Left lung (tissue), 14 donors: ENCODE measurements at places on chromosomes 4 and X. TPM values are rescaled to one million over a fixed set of nuclear protein-coding genes. Genes with fewer than 3 reads are reported as not detected.
A peak's percentile ranks its signal among the peaks of the same experiment; 100 is the strongest.

DNA sequence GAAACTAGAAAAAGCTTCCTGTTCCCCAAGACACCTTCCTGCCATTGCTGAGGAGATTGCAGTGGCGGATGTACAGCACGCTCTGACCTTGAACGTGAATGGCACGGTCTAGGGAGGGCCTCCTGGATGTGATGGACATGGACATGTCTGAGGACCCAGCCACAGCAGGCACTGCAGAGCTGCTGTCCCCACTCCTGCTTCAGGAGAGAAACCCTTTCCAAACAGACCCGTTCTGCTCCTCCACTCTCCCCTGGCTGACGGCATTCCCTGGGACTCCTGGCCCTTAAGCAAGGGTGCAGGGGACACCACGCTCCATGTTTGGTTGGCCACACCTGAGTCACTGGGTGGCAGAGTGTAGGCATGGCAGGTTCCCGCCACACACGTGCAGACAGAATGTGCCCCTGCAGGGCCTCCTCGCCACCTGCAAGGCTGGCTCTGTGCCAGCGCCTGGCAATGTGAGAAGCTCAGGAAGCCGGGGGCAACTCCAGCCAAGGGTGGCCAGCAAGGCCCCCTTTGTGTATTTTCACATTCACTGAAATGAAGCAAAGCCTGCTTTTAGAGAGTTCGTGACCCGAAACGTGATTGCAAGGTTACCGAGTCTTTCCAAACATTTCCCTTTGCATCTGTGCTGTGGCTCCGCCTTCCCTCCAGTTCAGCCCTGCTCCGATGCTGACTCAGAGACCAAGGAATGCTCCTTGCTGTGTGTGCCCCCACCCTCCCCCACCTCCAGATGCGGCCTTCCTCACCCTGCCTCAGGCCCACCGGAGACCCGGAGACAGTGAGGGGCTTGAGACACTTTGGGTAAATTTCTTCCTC lies 46.1 kb downstream of the HTRA3 start:
- DNase-seq, result peak; percentile 61

DNA sequence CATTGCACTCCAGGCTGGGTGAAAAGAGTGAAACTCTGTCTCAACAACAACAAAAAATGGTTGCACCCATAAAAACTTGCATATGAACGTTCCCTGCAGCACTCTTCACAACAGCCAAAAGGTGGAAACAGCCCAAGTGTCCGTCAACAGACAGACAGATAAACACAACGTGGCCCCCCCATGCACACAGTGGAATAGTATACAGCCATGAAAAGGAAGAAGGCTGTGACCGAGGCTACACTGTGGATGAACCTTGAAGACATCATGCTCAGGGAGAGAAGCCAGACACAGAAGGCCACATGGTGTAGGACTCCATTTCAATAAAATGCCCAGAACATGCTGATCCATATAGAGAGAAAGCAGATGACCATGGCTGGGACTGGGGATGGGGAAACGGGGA lies 33.5 kb upstream of the ASMTL start:
- no peak for DNase-seq

DNA sequence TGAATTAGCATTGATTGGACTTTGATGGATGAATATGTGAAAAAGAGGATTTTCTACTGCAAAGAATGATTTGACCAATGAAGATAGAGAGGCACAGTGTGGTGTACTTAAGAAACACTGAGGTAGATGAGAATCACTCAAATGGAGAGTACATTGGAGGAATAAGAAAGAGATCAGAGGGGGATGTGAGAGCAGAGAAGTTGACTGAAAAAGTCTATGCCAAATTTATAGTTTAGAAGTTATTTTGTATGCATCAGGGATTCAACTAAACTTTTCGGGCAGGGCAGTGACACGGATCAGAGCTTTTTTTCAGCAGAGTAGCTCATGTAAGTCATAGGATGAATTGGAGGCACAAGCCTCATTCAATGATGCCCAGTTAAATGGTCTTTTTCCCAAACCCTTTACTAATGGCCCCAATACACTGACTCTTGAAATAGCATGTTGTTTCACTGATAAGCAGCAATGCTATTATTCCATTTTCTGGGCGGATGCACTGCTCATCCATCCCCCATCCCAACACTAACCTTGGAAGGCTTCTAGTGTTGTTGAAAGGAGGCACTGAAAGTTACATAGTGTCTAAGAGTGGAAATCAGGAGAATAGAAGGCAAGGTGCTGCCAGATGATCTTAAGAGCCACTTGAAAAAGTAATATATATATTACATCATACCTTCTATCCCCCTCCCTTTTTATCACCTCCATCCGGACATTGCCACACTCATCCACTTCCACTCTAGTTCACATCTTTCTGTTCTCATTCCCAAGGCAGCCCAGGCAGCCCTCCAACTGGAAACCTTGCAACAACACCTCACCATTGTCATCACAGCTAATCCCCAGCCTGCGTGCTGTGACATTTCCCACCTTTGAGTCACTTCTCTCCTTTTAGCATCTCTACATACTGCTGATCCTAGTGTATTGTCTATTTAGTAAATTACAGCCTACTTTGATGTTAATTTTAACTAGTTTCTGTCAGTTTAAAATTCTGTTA lies 46.1 kb downstream of the ARHGAP24 start:
- no peak for DNase-seq

DNA sequence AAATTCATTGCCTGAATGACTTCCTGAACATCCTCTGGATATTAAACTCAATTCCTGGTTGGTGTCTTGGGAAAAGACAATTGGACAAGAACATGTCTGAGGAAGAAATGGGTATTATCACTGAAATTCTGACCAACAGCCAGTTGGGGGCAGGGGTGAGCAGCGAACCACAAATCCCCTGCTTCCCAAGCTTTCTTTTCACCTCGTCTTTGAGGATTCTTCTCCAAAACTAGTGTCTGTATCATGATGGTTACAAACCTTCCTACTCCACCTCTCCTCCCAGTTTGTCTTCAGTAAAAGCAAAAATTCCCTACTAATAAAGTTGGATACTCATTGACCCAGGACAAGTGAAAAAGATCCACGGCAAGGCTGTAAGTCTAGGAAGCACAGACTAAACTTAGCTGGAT lies 48.3 kb upstream of the WDR1 start:
- DNase-seq, result peak; percentile 32

- no peak for DNase-seq
Observed at GRCh38 chr4:116020141-116020722, 906.8 kb upstream of the NDST4 start.

- DNase-seq, result no peak
Observed at GRCh38 chr4:62119195-62119594, 919.1 kb downstream of the ADGRL3 start.

FRG2 gene
- 0.08 TPM for polyA plus RNA-seq

DNA sequence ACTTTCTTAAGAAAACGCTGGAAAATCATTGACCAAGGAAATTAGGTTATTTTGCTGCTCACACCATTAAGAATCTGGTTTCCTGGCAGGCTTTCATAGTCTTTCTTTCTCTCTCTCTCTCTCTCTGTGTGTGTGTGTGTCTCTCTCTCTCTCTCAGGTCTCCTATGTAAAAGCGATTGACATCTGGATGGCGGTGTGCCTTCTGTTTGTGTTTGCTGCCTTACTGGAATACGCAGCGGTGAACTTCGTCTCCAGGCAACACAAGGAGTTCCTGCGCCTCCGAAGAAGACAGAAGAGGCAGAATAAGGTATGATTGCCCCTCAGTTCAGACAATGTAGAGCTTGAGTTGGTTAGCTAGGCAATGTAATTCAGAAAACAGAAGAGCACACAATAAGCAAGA lies 161.2 kb downstream of the GLRA2 start:
- DNase-seq, result no peak

STS gene
- 7.6 TPM for polyA plus RNA-seq

AKAP14 gene
- polyA plus RNA-seq, result 3.2 TPM
